ENCODE measurements at places on chromosomes 16 and 17.

GRCh38 chr17:18858567-18859245 lies 775 bp downstream of the PRPSAP2 start:
- DNase-seq: no peak

- no peak for DNase-seq
These were observed 204.8 kb downstream of the CDH8 start for GRCh38 chr16:61831351-61831917.

DNA sequence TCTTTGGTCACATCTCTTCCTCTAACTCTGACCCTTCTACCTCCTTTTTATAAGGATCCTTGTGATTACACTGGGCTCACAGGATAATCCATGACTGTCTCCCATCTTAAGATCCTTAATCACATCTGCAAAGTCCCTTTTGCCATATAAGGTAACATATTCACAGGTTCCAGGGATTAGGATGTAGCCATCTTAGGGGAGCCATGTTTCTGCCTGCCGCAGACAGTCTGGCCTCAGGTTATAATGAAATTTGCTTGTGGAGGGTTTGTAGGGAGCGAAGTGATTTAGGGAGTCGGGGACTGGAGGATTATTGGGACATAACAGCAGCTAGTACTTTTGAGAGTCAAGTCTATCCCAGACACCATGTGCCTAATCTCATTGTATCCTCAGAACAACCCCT lies 7.7 kb downstream of the EEF2K start:
- DNase-seq: no peak

GRCh38 chr17:45640141-45640850 lies 143.8 kb upstream of the CRHR1 start:
- DNase-seq: peak; percentile 34

GRCh38 chr17:40605306-40605705 lies 40.0 kb upstream of the CCR7 start:
- DNase-seq: no peak

DNA sequence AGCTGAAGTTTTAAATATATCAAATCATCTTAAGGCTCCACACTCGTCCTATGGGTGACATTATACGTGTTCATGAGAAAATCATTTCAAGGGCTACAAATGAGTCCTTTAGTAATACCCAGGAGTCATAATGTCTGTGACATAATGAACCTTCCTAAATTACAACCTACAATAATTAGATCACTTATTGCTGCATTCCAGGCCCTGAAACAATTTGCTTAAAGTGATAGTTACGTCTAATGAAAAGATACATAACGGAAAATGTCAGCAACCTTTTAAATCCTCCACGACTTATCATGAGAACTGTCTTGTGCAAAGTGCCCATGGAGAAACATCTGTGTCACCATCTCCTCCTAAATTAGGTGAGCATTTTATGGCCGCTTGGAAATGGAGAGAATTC lies 43.4 kb downstream of the IRX3 start:
- no peak for DNase-seq

DNA sequence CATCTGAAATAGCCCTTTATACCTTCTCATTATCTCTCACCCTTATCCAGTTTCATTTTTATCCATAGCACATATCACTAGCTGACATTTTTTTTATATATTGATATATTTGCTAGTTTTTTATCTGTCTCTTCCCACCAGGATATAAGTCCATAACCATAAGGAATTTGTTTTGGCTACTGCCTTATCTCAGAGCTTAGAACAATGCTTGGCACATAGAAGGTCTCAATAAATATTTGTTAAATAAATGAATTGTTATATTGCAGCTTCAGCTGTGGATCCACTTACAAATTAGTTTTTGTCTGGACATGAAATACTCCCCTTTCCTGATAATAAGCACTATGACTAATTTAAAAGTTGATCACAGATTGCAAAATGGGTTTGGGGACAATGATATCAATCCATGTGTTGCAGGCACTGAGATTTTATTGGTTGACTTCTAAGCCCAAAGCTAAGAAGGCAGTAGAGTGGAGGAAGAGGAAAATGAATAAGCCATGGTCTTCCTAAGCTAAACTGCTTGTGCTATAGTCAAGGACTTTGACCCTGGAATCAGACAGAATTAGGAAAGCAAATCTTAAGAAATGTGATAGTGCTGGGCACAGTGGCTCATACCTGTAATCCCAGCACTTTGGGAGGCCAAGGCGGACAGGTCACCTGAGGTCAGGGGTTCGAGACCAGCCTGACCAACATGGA lies 31.9 kb upstream of the YPEL2 start:
- DNase-seq: no peak

DNA sequence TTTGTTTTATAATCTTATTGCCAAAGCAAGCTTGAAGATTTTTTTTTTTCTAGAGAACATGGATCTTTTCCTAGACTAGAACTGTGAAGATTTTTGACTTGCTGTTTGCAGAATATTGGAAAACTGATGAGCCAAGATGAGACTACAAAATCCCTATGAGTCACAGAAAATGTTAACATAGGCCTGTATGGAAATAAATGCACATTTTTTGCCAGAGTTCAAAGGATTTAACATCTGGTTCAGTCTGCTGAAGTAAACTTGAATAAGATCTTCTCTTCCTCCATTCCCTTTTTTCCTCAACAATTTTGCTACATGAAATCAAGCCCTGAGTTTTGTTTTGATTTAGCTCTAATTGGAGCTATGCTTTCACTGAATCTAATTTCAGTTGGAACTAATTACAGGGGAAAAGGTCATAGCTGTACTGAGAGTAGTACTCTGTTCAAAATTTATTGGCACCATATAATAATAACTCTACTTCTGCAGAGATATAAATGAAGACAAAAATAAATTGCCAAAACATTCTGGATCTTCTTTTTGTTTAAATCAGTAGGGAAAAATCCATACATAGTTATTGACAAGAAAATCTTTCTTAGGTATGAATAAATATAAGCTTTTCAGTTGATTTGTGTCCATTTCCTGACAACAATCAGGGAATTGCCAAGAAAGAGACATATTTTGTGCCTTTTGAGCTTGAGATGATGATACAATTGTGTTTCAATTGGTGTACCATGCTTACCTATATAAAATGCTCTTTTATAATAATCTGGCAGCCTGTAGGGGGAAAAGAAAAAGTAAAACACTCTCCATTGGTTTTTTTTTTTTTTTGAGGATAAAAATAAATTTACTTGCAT lies 387.5 kb upstream of the GOT2 start:
- peak; percentile 5 for DNase-seq

DNA sequence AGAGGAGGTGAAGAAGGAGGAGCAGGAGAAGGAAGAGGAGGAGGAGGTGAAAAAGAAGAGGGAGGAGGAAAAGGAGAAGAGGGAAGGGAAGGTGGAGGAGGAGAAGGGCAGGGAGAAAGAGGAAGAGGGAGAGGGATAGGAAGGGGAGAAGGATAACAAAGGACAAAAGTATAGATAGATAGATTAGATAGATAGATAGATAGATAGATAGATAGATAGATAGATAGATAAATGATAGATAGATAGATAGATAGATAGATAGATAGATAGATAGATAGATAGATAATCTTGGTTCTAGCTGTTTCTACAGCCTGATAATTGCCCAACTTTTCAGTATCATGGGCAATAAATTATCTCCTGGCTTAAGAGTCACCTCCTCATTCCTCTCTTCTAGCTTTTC lies 296.2 kb upstream of the C16orf82 start:
- DNase-seq: no peak

GRCh38 chr17:1143573-1143972 lies 36.2 kb downstream of the ABR start:
- DNase-seq: peak; percentile 21

GRCh38 chr16:57972306-57972705 lies 1.4 kb upstream of the CNGB1 start:
- DNase-seq: no peak

DNA sequence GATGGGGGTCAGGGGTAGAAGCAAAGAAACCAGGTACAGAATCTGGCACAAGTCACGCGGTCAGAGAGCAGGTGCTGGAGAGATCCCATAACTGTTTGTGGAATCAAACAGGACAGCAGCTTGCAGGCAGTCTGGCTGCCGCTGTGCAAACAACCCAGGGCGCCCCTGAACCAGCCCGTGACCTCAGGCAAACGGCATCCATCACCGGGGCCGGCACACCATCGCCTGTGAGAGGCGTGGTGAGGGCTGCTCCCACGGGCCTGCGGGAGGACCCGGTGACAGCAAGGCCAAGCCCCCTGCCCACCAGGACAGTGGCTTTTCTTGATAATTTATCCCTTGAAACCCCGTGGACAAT lies 47.9 kb downstream of the CBFA2T3 start:
- DNase-seq: no peak

DNA sequence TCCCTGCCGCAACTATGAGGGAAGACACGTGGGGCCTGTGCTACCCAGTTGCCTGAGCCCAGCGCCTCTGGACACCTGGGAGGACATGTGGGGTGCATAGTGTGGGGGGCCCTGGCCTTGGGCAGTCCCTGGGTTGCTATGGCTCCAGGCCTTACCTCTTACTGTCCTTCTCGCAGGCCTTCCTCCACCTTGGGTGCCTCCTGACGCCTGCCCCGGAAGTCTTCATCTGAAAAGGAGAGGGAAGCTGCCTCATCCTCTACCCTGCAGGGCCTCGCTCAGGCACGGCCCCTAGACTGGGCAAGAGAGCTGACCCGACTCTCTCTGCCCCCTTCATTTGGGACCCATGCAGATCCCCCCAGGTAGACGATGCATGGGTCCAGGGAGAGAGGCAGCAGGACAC lies 16.5 kb upstream of the MRPS23 start:
- no peak for DNase-seq

- DNase-seq: no peak
These were observed 9.8 kb downstream of the TMEM208 start for GRCh38 chr16:67236563-67237395.

GRCh38 chr16:78982096-78982744 lies 618.3 kb downstream of the MAF start:
- DNase-seq: no peak

DNA sequence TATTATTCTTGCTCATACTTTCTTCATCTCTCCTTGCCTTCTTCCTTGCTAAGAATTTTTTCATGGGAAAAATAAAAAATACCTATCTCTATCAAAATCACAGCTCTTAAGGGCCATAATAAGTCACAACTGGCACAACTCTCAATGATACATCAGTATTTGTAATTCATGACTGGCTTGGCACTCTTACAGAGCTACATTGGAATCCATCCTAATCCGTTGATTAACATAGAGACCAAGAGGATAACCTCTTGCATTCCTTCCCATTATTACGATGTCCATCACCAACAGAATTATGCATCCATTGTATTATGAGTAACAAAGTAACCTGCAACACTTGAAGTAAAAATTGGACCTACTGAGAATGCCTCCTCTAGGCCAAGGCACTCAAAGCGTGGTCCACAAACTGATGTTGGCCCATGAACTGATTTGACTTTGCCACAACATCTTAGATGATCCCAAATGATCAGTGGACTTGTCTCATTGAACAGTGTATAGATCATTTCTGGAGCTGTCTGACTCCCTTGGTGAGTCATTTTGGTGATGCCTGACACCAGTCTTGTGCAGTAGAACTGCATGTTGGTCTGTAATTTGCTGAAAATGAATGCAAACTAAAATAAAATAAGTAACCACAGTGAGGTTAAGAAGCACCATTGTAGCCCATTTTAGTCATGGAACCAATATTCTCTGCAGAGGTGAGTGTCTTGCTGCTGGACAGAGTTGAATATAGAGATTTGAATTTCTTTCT lies 163.2 kb downstream of the AXIN2 start:
- no peak for DNase-seq

- no peak for DNase-seq
These were observed 40.0 kb upstream of the DLX4 start for GRCh38 chr17:49928837-49929475.

DNA sequence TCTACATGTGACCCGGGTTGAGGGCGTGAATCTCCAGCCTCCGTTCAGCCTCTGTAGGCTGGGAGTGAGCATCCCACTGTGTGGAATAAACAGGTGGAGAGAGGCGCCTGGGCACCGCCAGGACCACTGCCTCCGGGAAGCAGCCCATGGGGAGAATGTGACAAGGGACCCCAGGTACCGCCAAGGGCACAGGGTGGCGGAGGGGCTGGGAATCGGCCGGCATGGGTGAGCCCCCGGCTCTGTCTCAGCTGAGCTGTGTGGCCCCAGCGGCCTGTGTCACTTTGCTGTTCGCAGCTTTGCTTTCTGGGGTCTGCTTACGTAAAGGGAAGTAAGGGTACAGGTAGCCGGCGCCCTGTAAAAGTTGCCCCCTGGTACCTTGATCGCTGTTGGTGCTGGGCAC lies 11.5 kb downstream of the GSE1 start:
- DNase-seq: no peak

DNA sequence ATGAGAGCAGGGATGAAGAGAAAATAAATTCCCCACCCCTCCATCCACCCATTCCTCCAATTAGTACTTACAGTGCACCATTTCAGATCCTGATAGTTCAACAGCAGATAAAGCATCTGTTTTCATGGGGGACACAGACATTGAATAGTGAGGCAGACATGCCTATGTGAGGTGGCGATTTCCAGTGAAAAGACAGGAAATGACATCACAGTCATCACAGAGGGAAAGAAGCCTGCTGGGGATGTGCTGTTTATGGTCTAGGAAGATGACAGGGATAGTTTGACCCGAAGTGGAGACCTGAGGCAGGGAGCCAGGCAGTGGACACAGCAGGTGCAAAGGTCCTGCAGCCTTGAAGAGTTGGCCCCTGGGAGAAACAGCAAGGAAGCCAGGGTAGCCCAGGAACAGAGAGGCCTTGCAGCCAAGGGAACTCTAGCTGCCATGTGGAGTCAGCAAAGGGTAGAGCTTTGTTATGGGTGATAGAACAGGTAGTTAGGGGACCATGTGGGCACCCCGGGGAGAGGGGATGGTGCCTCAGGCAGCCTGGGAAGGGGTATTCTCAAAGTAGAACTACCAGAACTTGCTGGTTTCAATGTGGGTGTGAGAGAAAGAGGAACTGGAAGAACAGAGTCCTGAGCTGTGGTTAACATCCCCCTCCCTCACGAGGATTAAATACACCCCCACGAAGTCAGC lies 256.6 kb downstream of the CPPED1 start:
- no peak for DNase-seq

GRCh38 chr17:83064732-83065659 lies 14.4 kb upstream of the METRNL start:
- no peak for DNase-seq

- no peak for DNase-seq
These were observed 335.1 kb downstream of the GRIN2A start for GRCh38 chr16:9847146-9847545.

DNA sequence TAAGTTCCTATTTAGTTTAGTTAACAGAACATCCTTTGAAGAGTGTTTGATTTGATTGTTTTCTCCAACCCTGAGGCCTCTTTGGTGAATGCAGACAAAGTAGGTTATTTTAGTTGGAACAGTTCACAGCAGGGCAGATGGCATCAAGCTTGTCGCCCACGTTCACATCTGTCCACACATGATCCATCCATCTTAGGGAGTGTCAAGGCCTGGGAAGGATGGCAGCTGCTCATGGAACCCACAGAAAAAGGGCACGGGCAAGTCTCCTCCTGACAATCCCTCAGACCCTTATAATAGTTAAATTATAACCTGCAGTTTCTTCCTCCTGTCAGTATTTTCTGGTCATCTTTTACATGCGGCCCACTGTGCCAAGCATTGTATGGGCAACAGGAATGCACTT lies 60.2 kb downstream of the KNOP1 start:
- DNase-seq: no peak
